Left cardiac atrium (tissue), 4 donors: ENCODE measurements at places on chromosomes 12 and 14. TPM values are rescaled to one million over a fixed set of nuclear protein-coding genes. Genes with fewer than 3 reads are reported as not detected.

DNA sequence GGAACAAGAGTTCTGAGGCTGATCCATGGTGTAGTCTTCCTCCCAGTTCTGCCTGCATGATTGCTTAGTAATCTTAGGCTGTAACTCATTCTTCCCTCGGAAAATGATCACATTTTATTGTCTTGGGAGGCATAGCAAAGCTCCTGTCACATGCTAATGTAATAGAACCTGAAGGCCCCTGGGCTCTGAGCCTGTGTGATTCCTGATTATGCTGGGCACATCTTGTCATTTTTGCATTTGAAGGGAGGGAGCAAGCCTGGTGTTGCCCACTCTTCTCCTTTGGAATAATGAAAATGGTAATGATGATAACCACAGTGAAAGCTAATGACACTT, 215.4 kb downstream of the MSRB3 start:
- DNase-seq = no peak

DNA sequence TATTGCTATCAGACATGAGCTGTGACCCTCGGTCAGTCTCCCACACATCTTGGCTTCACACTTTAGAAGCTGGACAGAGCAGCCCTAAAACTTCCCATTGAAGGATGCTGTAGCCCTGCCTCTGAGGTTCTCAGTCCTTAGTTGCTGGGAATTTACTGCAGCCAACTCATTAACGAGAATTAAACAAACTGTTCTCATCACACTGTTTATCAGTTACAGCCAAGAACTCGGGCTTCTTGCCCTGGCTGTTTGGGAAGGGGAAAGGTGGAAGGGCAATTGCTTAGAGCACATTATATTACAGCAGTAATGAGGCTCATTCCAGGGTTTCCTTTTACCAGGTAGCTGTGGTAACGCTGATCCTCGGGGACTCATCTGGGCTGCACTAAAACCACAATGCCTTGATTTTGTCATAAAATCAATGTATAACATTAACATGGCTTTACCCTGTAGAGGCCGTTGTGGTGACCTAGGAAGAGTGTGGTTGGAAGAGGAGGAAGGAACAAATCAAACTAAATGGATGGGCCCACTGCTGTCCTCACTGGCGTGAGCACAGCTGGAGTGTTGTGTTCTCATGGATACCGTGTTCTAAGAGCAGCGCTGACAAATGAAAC, 87.1 kb downstream of the GPR135 start:
- DNase-seq = no peak

- DNase-seq = no peak
Observed at GRCh38 chr14:36068777-36069534, 107.6 kb downstream of the PTCSC3 start.

DNA sequence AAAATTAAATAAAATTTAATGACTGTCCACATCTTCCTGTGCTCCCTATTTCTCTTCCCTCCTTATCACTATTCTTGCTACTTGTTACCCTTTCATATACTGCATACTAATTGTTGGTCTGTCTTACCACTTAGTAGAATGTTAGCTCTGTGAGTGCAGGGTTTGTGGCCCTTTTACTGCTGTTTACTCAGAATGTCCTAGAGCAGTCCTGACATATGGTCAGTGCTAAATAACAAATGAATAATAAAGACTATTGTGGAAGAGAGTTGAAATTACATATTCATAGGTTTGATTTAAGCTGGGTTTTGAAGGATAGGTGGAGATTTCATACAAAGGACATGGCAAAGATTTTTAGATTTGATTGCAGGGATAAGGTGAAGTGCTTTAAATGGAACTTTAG, 24.5 kb downstream of the KTN1 start:
- no peak for DNase-seq

DNA sequence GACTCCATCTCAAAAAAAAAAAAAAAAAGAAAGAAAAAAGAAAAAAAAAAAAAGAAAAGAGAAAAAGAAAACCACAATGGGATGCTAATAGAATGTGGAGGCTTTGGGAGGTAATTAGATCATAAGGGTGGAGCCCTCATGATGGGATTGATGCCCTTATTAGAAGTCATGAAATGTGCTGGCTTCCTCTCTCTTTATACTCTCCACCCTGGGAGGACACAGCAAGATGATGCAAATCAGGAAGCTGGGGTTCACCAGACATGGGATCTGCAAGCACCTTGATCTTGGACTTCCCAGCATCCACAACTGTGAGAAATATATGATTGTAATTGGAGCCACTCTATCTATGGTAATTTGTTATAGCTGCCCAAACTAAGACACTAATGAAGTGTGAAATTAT, 13.4 kb upstream of the DRAM1 start:
- DNase-seq = no peak

GRCh38 chr14:81849714-81850113, 316.1 kb upstream of the SEL1L start:
- no peak for DNase-seq

- DNase-seq = no peak
Observed at GRCh38 chr14:76900682-76901081, 74.5 kb downstream of the LRRC74A start.

DNA sequence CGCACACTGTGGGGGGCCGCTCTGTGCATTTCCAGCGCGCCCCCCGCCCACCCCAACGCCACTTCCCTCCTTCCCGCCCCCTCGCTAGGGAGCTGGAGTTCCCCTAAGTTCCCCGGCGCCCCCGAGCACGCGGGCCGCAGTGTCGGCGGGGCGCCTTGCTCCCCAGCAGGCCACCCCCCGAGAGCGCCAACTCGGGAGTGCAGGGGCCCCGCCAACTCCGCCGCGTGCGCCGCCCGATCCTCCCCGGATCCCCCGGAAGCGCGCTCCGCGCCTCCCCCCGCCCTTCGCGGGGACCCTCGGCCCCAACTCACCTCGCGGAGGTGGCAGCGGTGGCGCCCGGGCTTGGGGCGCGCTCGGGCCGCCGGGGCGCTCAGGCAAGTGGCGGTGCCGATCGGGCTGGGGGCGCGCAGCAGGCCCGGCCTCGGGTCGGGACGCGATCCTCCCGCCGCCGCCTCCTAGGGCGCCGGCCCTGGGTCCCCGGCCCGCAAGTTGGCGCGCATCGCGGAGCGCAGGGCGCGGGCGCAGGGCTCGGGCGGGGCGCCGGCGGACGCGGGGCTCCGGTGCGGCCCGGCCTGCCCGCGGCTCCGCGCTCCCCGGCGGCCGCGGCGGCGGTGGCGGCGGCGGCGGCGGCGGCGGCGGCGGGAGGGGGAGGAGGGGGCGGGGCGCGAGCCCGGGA, at the start of gene NCOR2:
TSS of gene NCOR2 (minus strand) at position 616 of the 676 bp plus-strand sequence. CDS start 72,361 bp downstream, outside the sequence.
- no peak for DNase-seq

DNA sequence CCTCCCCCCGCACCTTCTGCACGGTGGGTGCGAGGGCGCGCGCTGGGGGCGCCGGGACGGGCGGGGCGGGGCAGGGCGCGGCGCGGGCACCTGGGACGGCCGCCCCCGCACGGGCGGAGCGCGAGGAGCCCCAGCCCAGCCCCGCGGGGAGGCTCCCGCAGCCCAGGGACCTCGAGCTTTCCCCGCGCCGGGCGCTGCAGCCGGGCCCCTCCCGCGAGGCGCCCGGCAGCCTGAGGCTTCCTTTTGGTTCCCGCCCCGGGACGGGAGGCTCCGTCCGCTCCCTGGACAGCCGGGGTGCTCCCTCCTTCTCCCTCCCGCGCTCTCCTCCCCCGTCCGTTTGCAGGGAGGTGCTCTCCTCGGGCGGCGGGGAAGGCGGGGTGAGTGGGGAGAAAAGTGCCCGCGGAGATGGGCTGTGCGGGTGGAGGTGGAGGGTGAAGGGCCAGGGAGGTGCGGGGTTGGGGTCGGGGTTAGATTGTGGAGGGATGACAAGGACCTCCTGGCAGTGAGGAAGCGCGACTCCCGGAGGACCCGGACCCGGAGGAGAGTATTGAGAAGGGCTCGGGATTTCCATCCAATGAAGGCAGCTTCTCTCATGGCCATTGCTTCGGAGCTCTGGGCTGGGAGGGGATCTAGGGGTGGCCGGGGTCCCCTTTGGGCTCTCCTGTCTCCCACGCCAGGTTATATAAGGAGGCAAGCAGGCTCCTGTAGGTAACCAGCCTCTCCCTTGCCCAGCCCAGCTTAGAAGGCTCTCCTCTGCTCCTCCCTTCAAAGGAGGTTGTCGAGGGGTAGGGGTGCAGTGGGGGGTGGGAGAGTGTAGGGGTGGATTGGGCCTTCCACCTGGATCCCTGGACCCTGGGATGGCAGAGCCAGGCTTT, 645 bp downstream of the JDP2 start:
- peak; percentile 64 for DNase-seq

- no peak for DNase-seq
Observed at GRCh38 chr12:70497508-70497907, 131.4 kb downstream of the KCNMB4 start.

DNA sequence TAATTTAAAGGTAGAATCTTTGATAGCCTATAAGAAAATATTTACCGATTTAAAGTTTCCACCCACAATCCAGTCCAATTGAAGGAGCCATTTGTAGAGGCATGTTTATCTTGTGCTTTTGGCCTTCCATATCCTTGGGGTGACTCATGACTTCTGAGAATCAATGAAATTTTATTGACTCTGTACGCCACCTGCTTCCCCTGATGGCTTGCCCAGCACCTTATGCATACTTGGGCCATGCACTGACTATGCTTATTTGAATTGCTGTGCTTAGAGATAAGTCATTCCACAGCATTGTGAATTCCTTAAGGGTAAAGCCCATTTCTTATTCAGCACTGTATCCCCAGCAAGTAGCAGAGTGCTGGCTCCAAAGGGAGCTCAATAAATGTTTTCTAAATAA, 954.8 kb upstream of the SEL1L start:
- DNase-seq = no peak

- DNase-seq = peak; percentile 26
Observed at GRCh38 chr14:71355324-71356201, 448.3 kb downstream of the PCNX1 start.

DNA sequence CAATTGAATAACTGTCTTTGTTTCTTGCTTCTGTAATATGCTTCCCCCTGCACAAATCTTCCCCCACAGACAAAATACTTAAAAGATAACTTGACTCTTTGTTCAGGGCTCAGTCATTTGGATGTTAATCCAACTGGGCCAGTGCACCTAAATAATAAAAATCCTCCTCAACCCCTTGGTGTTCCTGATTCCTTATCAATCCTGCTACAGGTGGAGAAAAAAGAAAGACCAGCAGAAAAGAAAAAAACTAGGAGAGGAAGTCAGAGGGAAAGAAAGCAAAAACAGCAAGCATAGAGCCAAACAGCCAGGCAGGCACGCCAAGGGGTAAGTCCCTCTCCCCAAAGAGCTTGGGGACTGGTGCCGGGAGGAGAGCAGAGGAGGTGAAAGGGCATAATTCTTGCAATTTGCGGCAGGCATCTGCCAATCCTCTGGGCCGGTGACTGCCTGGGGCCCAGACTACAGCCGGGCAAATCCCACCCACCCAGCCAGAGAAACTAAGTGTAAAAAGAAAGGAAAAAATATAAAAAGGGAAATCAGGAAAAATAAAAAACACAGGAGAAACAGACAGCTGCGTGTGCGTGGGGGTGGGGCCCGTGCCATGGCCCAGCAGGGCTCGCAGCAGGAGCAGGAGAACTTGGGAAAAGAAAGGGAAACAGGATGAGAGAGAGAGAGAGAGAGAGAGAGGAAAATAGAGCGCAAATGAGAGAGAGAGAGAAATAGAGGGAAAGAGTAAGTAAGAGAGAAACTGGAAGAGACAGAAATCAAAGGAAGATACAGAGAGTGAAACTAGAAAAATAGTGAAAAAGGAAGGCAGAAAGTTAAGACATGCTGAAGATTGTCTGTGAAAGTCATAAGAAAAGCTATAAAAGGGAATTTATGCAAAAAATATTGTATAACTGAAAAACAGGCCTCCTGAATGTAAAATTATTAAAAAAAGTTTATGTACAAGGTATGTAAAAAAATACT, 21.4 kb downstream of the KLRK1 start:
- no peak for DNase-seq

DNA sequence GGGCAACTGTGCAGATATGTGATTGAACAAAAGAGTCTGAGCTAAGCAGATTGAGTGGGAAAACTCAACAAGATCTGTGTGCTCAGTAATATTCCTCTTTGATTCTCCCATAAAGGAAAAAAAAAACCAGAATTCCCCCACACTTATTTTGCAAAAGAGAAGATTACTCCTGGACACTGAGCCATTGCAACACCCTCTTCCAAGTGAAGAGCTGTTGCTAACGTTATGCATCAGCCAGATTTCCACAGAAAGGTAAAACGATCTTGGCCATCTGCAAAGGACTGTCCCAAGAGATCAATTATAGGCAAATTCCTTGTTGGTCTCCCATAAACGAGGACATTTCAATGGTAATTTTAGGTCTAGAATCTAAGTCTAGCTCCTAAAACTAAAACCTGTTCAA, 587.7 kb downstream of the C12orf50 start:
- no peak for DNase-seq

GRCh38 chr12:22971701-22972191, 346.8 kb downstream of the ETNK1 start:
- no peak for DNase-seq

GRCh38 chr12:97142737-97143410, 235.8 kb downstream of the NEDD1 start:
- peak; percentile 19 for DNase-seq

- DNase-seq = no peak
Observed at GRCh38 chr14:46368275-46368674, 283.3 kb downstream of the RPL10L start.

- no peak for DNase-seq
Observed at GRCh38 chr14:58430156-58430555, 2.6 kb downstream of the KIAA0586 start.

GRCh38 chr14:85702997-85703396, 173.1 kb downstream of the FLRT2 start:
- DNase-seq = no peak

- no peak for DNase-seq
Observed at GRCh38 chr12:20150835-20151422, 217.4 kb upstream of the PDE3A start.

- DNase-seq = no peak
Observed at GRCh38 chr12:49838973-49839633, 3.8 kb downstream of the BCDIN3D start.

- no peak for DNase-seq
Observed at GRCh38 chr14:77590845-77591485, 25.5 kb downstream of the SPTLC2 start.

GRCh38 chr14:26204728-26205479, 392.9 kb downstream of the NOVA1 start:
- peak; percentile 24 for DNase-seq

Gene PRICKLE1
- total RNA-seq = 9.4 TPM

Gene OR6C3
- total RNA-seq = not detected

Gene LUM
- total RNA-seq = 180 TPM

Gene C14orf119
- 37.9 TPM for total RNA-seq

Gene RNFT2
- 1.6 TPM for total RNA-seq

Gene GALNT16
- total RNA-seq = 28.8 TPM

Gene RHOF
- 25.1 TPM for total RNA-seq

Gene CLEC12A
- 2.8 TPM for total RNA-seq

Gene SLC39A2
- total RNA-seq = not detected
